Inflammatory macrophage treated with lipopolysaccharide for 4 hours (primary cell): ENCODE measurements at places on chromosomes 6 and 20.

GRCh38 chr20:36098364-36098763 lies 56.2 kb upstream of the EPB41L1 start:
- peak; percentile 95 for DNase-seq

GRCh38 chr6:130115036-130115435 lies 96.7 kb downstream of the L3MBTL3 start:
- DNase-seq, result peak; percentile 7

DNA sequence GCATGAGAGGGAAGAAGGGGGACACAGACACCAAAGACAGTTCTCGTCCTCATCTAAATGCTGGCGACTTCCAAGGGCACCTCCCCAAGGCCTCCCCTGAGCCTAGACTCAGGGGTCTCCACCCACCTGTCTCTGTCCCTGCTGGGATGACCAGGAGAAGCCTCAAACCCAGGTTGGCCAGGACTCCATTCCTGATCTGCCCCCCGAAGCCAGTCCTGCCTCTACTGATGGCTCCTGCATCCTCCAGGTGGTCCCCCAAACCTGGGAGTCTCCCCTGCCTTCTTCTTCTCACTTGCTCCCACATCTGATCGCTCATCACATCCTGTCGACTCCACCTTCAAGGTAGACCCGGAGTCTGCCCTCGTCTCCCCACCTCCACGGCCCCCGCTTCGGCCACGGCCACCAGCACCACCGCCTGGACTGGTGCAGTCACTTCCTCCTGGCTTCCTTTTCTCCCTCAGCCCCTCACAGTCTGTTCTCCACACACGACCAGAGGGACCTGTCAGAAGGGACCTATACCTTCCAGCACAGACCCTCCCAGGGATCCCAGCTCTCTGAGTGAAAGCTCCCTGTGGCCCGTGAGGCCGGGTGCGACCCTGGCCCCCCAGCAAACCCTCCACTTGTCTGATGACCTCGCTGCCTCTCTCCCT lies 92.1 kb downstream of the CEBPB start:
- DNase-seq, result no peak

DNA sequence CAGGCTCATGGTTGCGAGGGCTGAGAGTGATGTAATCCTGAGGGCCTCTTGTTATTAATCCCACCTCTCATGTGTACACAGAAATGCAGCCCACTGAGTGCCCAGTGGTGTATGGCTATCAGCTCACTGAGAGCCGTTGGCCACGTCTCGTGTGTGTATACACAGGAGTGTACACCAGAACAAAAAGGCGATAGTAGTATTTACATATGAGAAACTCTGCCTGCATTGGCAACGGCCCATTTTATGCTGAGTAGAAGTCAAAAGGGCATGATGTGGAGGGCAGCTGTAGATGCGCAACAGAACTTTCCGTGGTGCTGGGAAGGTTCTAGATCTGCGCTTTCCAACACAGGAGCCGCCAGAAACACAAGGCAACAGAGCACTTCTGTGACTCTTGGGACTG lies 28.9 kb upstream of the CDH4 start:
- DNase-seq, result no peak

- DNase-seq, result no peak
Measured at GRCh38 chr6:136611133-136611532, 60.9 kb upstream of the MAP7 start.

GRCh38 chr6:143675946-143676345 lies 1.8 kb upstream of the PHACTR2 start:
- DNase-seq, result no peak

DNA sequence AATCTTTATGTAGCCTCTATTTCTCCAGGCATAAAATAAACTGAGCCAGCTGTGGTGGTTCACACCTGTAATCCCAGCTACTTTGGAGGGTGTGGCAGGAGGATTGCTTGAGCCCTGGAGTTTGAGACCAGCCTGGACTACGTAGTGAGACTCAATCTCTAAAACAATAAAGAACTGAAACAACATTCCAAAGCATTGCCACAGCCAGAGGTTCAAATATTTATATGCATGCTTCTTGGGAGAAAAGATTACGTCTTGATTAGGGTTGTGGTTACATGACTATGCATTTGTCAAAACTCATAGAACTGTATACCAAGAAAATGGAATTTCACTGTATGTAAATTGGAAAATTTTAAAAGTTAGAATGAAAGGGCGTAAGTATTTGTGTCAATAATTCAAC lies 27.7 kb upstream of the PAX1 start:
- DNase-seq, result no peak

- DNase-seq, result no peak
Measured at GRCh38 chr6:161476711-161477110, 202.8 kb upstream of the AGPAT4 start.

GRCh38 chr6:136508725-136509392 lies 41.4 kb downstream of the MAP7 start:
- no peak for DNase-seq

DNA sequence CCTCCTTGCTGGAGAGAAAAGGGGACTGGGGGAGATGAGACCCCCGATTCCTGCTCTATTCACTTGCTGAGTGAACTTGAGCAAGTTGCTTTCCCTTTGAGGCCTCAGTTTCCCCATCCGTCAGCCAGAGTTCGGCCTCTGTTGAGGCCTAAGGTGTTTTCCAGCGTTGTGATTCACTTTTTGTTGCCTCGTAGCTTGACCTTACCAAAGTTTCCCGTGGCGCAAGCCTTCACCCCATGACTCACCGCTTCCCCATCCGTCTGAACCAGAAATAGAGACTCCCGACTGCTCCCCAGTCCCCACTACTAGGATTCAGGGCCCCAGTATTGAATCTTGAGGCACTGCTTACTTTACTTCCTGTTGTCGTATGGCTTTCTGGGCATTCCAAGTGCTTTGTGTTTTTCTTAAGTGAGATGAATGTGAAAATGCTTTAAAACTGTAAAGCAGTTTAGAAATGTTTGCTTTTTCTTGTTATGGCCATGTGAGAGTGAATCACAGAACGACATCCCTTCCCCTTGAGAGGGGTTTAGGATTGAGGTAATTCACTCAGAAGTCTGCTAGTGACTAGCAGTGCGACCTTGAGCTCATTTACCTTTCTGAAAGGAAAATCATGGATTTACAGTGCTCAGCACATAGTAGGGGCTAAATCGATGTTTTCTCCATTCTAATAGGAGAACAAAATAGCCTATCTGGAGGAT lies 1.2 kb downstream of the CHMP4B start:
- peak; percentile 95 for DNase-seq

DNA sequence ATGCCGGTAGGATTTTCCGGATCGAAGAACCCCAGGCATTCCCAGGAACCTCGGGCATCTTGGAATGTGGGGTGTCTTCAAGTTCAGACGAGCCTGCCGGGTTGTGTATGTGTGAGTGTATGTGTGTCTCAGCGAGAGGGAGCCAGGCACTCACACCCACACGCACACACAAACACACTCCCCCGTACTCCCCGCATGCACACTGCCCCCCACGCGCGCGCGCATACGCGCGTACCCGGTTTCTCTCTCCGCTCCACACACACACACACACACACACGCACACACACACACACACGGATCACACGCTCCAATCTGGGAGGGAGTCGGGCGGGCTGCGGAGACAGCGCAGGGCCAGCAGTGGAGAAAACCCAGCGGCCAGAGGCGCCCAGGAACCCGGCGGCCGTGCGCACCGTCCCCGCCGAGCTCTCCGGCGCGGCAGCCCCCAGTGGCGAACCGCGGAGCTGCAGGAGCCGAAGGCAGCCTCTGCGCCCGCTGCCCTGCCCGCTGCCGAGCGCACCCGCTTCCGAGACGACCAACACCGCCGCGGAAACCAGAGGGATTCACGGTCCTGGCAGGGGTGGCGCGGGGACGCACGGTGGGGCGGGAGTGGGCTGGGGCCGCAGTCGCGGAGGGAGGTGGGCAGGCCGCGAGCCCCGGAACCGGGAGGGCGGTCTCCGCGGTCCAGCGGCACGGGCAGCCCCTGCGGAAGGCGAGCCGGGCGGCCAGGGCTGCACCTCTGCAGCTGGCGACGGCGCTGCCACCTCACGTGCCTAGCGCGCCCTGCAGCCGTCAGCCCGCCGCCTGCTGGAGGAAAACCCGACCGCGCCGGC lies at the start of gene LRFN2:
TSS of gene LRFN2 (minus strand) at position 125 of the 830 bp plus-strand sequence.
- peak; percentile 63 for DNase-seq

- no peak for DNase-seq
Measured at GRCh38 chr6:14165091-14165490, 47.5 kb downstream of the CD83 start.

DNA sequence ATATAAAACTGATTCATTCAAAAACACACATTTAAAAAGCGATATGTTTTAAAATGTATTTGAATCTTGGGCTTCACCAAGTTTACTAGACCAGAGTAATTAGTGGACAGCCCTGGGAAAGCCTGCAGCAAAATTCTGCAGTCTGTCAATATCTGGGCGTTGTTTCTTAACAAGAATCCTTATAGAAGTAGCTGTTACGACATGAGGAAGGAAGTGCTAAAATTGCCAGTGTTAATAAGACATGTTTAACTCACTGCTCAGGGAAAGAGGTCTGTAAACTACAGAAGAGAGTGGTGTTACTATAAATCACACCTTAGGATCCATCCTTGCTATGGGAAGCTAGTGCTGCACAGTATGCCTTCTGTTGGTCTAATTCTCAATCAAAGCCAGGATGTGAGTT lies 120.6 kb downstream of the TBX18 start:
- no peak for DNase-seq

DNA sequence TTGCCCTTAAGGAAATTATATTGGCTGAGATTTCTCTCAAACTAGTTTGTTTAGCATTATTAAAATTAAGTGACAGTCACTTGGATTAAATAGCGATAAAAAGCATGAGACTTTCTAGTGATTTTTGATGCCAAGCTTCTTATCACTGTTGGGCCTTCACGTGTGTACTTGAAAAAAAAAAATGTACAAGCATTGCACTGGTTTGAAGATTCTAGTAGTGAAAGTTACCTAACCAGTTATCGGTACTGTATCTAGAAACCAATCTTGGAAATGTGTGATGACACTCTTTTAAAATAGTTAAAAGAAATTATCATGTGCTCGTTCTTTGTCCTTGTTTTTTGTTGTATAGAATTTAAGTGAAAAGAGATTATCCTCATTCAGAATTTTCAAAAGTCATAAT lies 102.1 kb downstream of the SCAF8 start:
- DNase-seq, result no peak

GRCh38 chr6:25888626-25889025 lies 14.6 kb upstream of the SLC17A3 start:
- DNase-seq, result no peak

- peak; percentile 79 for DNase-seq
Measured at GRCh38 chr6:111805511-111806164, 67.6 kb downstream of the FYN start.

DNA sequence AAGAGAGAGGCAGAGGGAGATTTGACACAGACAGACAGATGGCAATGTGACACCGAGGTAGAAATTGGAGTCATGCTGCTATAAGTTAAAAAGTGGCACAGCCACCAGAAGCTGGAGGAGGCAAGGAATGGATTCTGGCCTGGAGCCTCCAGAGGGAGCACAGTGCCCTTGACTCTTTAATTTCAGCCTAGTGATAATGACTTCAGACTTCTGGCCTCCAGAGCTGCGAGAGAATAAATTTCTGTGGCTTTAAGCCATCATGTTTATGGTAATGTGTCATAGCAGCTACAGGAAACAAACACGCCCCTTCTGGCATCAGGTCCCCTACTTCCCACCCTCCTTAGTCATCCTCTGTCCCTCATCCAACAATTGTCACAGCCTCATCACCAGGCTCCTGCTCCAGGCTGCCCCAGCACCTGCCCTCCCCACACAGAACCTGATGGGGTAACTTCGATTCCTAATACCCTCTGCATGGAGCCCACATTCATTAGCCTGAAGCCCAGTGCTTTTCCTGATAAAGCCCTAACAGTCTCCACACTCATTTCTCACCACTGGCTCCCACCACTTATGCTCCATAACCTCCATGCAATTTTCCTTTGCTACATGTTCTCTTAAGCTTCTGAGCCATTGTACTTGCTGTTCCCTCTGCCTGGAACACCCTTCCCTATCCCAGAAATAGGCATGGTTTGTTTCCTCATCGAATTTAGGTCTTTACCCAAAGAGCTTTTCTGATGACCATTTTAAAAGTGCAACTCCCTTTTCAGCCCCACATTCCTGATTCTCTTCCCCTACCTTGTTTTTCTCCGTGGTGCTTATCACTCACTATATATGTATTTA lies 69.7 kb upstream of the TOX2 start:
- DNase-seq, result no peak

DNA sequence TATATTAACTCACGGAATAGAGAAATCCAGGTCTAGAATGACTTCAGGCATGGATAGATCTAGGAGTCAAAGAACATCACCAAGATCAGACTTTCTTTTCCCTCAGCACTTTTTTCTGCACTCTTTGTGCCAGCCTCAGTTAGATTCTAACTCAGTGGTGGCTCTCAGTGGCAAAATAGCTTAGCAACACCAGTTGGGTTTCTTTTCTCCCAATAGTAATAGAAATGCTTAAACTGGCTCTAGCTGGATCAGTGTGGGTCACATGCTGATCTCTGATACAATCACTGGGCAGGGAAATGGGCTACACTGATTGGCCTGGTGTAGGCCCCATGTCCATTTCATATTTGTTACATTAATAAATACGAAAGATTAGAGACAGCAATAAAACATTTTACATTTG lies 44.2 kb upstream of the ARFGEF2 start:
- DNase-seq, result no peak

DNA sequence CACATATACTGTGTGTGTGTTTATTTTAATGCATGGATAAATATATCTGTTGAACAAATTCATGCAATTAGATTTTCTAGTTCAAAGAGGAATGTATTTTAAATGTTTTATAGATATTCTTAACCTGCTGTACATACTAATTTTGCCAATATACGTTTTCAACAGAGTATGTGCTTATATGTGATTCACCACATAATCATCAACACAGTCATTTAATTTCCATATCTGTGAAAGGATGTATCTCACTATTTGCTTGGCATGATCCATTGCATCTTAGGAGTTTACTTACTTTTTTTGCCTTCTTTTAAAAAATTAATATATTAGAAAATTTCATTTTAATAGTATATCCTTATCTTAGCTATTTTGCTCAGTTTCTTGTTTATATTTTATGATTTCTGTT lies 902.3 kb upstream of the CITED2 start:
- no peak for DNase-seq

- DNase-seq, result peak; percentile 88
Measured at GRCh38 chr6:149271348-149272340, 45.9 kb upstream of the TAB2 start.

DNA sequence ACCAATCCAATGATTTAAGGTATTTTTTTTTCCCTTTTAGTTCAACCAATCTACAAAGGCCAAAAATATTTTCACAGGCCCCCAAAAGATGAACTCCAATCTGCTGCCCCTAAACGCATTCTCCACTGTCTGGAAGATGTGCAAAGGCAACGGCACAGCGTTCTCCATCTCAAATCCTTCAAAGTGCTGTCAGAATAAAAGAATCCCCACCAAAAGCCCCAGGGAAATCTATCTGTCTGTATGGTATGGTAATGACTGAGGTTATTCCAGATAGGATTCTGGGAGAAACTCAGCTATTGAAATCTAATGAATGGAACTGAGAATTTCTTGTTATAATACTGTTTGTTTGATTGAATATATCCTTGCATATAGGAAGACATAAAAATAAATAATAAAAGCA lies 217.8 kb upstream of the CCN2 start:
- DNase-seq, result no peak

- DNase-seq, result peak; percentile 16
Measured at GRCh38 chr6:56517155-56517745, 125.4 kb downstream of the DST start.
